NCI-H2029 (cell line): ENCODE measurements at places on chromosomes 5 and 9.

GRCh38 chr9:99057665-99058625 is 47.0 kb upstream of the TGFBR1 start:
- no peak for DNase-seq

GRCh38 chr5:116765441-116765840 is 190.8 kb upstream of the SEMA6A start:
- no peak for DNase-seq

DNA sequence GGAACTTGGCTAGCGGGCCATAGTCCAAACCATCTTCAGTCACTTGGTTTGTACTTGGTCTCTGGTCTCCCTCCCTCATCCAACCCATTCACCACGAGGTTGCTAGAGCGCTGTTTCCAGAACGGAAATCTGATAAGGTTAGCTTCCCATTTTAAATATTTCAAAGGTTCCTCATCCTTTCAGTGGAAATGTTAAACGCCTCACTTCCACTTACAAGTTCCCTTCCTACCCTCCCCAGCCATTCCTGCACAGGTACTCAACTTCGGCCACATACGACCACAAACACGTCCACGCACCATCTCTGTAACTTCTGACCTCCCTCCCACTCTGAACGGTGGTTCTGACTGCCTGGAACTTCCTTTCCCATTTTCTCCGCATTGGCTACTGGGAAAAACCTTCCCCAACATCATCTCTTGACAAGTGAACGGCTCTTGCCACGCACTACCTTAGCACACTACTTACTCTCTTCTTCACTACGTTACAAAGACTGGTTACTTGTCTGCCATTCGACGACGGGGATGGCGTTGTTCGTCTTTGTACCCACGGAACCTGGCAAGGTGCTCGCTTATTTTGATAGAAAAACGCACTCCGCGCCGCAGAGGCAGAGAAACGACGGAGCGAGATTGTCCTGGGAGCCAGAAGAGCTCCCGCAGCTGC is 629 bp downstream of the CCNH start:
- DNase-seq, result no peak

DNA sequence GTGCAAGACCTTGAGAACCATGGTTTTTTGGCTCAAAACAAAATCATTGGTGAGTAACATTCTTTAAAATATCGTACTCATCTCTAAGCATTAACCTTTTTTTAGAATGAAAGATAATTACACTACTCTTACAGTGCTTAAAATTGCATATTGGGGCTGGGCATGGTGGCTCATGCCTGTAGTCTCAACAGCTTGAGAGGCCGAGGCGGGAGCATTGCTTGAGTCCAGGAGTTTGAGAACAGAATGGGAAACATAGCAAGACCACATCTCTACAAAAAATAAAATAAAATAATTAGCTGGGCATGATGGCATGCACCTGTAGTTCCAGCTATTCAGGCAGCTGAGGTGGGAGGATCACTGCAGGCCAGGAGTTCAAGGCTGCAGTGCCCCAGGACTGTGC is 2.9 kb upstream of the RECK start:
- DNase-seq, result no peak

GRCh38 chr9:85024374-85024773 is 354.8 kb downstream of the NTRK2 start:
- no peak for DNase-seq

GRCh38 chr5:137101544-137101943 is 397.6 kb downstream of the SPOCK1 start:
- DNase-seq, result no peak

GRCh38 chr9:93320591-93321219 is 130.8 kb upstream of the FAM120A start:
- no peak for DNase-seq

DNA sequence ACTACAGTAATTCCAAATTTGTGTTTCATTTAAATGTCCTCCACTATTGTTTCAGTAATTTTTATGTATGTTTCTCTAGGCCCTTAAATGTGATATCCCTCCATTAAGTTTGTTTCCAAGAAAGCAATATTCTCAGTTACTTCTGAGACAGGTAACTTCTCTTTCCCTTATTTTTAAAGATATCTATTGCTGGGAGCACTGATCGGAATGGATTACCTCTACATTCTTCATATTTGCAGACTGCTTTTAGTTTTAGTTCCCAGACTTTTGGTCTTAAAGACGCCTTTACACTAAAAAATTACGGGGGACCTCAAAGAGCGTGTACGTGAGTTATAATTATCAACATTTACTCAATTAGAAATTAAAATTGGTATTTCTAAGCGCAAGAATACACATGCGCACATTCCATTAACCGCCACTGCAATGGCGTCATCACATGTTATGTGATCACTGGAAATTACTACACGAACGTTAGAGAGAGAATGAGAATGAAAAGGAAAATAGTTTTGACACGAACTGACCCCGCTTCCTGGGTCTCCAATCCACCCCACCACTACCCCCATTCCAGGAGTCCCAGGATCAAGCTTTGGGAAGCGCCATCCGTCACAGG is 519 bp upstream of the RAD50 start:
- no peak for DNase-seq

DNA sequence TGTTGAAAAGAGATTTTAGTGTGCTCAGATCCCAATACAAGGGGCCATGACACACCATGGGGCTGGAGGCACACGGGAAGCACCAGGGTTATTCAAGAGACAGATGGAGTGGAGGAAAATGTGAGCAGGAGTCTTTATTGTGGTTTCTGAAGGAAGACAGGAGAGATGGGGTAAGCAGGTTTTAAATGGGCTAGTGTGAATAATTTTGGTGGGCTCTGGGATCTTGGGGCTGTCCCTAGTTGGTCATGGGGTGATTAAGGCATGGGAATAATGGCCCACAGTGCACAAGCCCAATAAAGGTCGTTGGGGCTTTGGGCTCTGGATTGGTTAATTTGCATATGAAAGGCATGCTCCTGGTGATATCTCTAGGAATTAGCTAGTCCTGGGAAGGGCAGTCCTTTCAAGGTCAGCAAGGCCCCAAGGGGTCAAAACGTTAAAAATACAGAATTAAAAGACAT is 3.6 kb upstream of the SCGB3A2 start:
- no peak for DNase-seq
